NCI-H146 (cell line): ENCODE measurements at places on chromosomes 13 and 19.

DNA sequence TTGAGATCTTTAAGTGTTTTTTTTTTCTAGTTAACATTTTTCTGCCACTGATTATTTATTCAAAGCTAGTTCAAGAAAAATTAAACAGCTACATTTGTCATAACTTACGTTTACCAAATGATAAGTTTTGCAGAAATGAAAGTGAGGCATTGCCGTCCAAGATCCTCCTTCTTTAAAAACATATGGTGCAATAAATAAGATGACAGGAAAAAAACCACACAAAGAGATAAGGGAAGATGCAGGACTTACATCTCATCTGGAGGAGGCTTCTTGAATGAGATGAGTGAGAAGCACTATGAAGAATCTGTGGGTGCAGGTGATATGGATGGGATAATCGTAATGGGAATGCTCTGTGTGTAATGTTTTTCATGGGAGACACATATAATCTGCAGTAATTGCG is 12.4 kb downstream of the TNFSF13B start:
- no peak for DNase-seq

- no peak for DNase-seq
Observed at GRCh38 chr19:12485571-12485970, 955 bp upstream of the ZNF709 start.

DNA sequence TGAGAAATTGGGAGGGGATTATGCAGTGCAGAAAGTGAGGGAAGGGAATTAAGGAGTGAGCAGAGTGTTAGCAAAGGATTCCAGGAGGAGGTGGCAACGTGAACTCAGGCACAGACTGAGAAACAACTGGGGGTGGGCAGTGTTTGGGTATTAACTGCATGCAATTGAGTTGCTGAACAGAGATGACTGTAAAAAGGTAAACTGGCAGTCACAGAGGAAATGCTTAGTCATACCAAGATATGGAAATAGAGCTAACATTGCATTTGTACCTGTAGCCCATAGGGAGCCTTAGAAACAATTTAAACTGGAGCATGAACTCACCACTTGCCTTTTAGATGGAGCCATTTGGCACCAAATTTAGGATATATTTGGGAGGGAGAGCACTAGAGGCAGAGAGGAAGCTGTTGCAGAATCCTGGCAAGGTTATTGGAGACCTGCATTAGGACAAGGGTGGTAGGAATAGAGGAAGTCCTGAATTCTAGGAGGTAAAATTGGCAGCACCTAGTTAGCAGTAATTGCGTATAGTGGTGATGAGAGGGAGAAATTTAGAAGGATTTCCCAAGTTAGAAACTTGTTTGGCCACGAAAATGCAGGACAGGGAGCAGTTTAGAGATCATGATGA is 100.6 kb upstream of the FRY start:
- DNase-seq: no peak

GRCh38 chr19:7657131-7657751 is 11.6 kb upstream of the RETN start:
- no peak for DNase-seq

- DNase-seq: peak; percentile 89
Observed at GRCh38 chr19:18596752-18597157, 8.2 kb downstream of the REX1BD start.

GRCh38 chr19:51729781-51730180 is 6.0 kb upstream of the HAS1 start:
- DNase-seq: no peak
